Liver (tissue), 10 donors: ENCODE measurements at places on chromosomes 1 and 21.

DNA sequence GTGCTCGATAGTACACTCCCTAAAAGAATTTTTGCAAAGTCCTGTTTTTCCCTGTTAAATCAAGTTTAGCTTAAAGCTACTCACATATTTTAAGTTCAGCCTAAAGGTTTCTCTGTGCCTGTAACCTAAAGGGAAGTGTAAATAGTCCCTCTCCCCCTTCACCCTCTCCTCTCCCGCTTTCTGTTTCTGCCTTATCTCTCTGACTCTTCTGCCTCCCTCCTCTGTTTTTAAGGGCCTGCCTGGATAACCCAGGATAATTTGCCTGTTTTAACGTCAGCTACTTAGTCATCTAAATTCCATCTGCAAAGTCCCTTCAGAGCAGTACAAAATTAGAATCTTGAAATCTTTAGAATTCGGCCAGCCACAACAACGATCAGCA, 92.6 kb downstream of the NID1 start:
- peaks cover 9% of the 10 kb centered on the region for H3K36me3 ChIP-seq
- H3K27ac ChIP-seq: peak overlapping the region; percentile 53
- peak overlapping the region; percentile 5 for H3K4me3 ChIP-seq
- peaks cover 10% of the 10 kb centered on the region for H3K4me1 ChIP-seq
- H3K27me3 ChIP-seq: no peaks in the 10 kb centered on the region

- no peak for DNase-seq
- no peaks in the 10 kb centered on the region for H3K4me1 ChIP-seq
- H3K27ac ChIP-seq: no peak overlapping the region
- H3K36me3 ChIP-seq: no peaks in the 10 kb centered on the region
Observed at GRCh38 chr21:38205940-38206339, 50.9 kb upstream of the KCNJ15 start.

- no peaks in the 10 kb centered on the region for H3K36me3 ChIP-seq
- peaks cover 3% of the 10 kb centered on the region for H3K4me1 ChIP-seq
- no peaks in the 10 kb centered on the region for H3K27me3 ChIP-seq
- no peak for DNase-seq
- no peak overlapping the region for H3K27ac ChIP-seq
Observed at GRCh38 chr1:8651236-8651890, 166.1 kb downstream of the RERE start.

DNA sequence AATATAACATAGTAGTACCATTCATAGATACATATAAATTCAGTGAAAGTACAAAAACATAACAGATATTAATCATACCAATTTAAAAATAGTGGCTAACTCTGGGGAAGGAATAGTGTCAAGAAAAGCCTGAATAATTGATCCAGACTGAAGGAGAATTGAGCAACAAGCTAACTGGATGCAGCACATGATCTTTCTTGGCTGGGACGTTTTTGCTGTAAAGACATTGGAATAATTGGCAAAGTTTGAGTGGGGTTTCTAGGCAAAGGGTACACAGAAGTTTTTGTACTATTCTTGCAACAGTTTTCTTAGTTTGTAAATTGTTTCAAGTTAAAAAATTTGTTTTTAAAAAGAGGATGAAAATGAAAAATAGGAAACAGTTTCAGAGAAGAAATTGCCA, 2.6 kb upstream of the SH3GLB1 start:
- peaks cover 13% of the 10 kb centered on the region for H3K4me1 ChIP-seq
- DNase-seq: no peak
- no peaks in the 10 kb centered on the region for H3K36me3 ChIP-seq
- H3K27me3 ChIP-seq: no peaks in the 10 kb centered on the region
- no peak overlapping the region for H3K27ac ChIP-seq

DNA sequence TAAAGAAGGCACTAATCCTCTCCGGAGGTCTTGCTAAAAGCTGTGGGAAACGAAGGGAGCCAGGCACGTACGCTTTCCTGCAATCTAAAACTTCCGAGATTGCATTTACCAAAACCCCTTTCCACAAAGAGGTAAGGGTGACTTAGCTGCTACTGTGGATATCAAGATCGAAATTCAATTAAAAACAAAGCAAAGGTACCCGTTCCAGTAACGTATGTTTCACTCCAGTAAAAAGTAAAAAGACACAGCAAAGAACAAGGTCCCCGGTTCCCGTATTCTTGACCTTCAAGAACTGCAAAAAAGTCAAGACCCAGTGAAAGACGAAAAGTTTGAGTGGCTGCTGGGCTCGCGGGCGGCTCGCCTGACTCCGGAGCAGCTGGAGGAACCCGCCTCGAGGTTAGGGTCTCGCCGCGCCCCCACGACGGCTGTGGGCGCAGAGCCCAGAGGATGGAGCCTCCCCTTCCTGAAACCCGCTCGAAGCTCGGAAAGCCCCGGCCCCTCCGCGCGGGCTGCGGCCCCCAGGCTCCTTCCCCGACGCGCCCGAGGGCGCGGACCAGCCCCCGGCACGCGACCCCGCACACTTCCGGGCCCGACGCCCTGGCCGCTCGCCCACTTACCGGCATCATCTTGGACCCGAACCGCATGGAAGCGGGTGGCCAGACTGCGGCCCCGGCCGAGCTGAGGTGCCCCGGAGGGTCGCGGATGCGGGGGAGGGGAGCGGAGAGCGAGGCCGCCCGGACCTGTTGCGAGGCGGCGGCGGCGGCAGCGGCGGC, 524 bp downstream of the TP53BP2 start:
- peak; percentile 67 for DNase-seq
- no peaks in the 10 kb centered on the region for H3K36me3 ChIP-seq
- H3K4me3 ChIP-seq: peak overlapping the region; percentile 27
- no peaks in the 10 kb centered on the region for H3K27me3 ChIP-seq
- peaks cover 6% of the 10 kb centered on the region for H3K4me1 ChIP-seq

DNA sequence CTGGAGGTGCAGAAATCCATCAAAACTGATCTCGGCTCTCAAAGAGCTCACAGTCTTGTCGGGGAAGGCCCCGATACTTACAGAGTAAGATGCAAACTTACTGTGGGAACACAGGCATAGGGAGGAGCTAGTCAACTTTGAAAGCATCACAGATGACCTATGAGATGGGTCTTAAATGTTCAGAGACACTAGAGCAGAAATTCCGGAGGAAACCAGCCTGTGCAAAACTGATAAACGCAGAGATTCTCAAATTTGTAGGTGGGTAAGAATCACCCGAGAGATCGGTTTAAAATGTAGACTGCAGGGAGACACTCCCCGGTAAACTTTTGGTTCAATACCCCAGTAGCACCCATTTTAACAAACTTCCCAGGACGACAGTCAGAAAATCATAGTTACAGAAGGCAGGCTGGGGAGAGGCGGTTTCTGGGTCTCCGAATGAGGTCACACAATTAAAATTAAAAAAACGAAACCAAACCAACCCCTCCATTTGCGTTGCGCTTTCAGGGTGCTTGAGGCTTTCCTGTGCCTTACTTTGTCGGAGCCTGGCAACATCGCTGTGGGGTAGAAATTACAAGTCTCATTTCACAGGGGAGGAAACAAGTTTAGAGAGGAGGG, 755 bp upstream of the THRAP3 start:
- H3K4me1 ChIP-seq: peaks cover 26% of the 10 kb centered on the region
- peak overlapping the region; percentile 93 for H3K27ac ChIP-seq
- peaks cover under 1% of the 10 kb centered on the region for H3K36me3 ChIP-seq
- H3K4me3 ChIP-seq: peak overlapping the region; percentile 86
- DNase-seq: no peak

- H3K4me1 ChIP-seq: no peaks in the 10 kb centered on the region
- H3K27me3 ChIP-seq: peaks cover 5% of the 10 kb centered on the region
- H3K4me3 ChIP-seq: no peak within 1 kb of the TSS
- no peak within 1 kb of the TSS for H3K27ac ChIP-seq
- H3K36me3 ChIP-seq: no peaks in the 10 kb centered on the region
- no peak for DNase-seq
Observed at GRCh38 chr1:13583595-13583965, at the start of gene PDPN. Gene PDPN (plus strand): TSS chr1:13583832. CDS start chr1:13584034, 202 bp downstream.

GRCh38 chr1:191533254-191533653, 625.0 kb upstream of the RGS18 start:
- DNase-seq: no peak
- H3K27me3 ChIP-seq: no peaks in the 10 kb centered on the region
- H3K4me3 ChIP-seq: no peak overlapping the region
- H3K4me1 ChIP-seq: no peaks in the 10 kb centered on the region
- no peaks in the 10 kb centered on the region for H3K36me3 ChIP-seq
- H3K27ac ChIP-seq: no peak overlapping the region

GRCh38 chr1:55707196-55707595, 492.0 kb upstream of the USP24 start:
- no peaks in the 10 kb centered on the region for H3K27me3 ChIP-seq
- no peak for DNase-seq
- H3K4me3 ChIP-seq: no peak overlapping the region
- H3K36me3 ChIP-seq: no peaks in the 10 kb centered on the region
- no peak overlapping the region for H3K27ac ChIP-seq

DNA sequence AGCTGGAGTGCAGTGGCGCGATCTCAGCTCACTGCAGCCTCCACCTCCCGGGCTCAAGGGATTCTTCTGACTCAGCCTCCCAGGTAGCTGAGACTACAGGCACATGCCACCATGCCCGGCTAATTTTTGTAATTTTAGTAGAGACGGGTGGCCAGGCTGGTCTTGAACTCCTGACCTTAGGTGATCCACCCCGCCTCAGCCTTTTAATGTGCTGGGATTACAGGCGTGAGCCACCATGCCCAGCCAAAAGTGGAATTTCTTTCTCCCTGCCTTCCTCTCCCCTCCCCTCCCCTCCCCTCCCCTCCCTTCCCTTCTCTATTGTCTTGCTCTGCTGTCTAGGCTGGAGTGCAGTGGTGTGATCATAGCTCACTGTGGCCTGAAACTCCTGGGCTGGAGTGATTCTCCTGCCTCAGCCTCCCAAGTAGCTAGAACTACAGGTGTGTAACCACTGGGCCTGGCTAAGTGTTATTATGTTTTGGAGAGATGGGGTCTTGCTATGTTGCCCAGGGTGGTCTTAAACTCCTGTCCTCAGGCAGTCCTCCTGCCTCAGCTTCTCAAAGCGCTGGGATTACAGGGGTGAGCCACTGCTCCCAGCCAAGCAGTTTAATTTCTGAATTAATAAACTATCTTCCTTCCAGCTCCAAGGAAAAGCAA, 10.0 kb upstream of the MACF1 start:
- H3K27me3 ChIP-seq: no peaks in the 10 kb centered on the region
- H3K27ac ChIP-seq: no peak overlapping the region
- DNase-seq: no peak
- H3K4me3 ChIP-seq: no peak overlapping the region

- no peak overlapping the region for H3K27ac ChIP-seq
- no peak for DNase-seq
Observed at GRCh38 chr1:56322211-56322610, 257.2 kb downstream of the PLPP3 start.

DNA sequence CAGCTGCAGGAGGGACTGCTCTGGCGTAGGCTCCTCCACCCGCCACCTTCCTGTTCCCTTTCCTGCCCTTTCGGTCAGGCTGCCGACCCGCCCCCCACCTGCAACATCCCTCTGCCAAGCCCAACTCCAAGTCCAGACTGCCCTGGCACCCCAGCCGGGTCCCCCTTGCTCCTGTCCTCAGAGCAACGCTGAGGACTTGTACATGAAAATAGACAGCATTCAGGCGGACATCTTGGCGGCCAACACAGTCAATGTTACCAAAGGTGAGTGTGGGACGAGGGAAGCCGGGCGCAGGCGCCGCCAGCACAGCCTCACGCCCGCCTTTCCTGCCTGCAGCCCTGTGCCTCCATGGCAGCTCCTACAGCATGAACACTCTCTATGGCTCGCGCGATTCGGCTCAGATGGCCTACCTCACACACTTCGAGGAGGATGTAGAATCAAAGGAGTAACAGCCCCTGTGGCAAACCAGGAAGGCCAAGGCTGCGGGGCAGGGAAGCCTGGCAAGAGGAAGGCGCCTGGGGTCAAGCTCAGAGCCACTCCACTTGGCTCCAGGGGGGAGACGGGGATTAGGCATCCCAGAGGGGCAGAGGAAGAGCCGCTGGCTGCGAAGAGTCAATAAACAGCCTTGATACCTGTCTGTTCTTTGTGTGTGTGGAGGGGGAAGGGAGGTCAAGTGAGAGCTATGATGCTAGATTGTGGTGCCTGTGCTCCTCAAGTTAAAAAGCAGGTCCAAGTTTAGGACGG, 5.8 kb downstream of the RNU5D-1 start:
- H3K4me3 ChIP-seq: no peak overlapping the region
- no peaks in the 10 kb centered on the region for H3K36me3 ChIP-seq
- no peak for DNase-seq
- H3K27me3 ChIP-seq: no peaks in the 10 kb centered on the region

- no peak for DNase-seq
- H3K4me1 ChIP-seq: no peaks in the 10 kb centered on the region
- H3K27me3 ChIP-seq: no peaks in the 10 kb centered on the region
- no peaks in the 10 kb centered on the region for H3K36me3 ChIP-seq
- H3K4me3 ChIP-seq: no peak overlapping the region
- H3K27ac ChIP-seq: no peak overlapping the region
Observed at GRCh38 chr21:18954441-18954844, 550.9 kb upstream of the TMPRSS15 start.

DNA sequence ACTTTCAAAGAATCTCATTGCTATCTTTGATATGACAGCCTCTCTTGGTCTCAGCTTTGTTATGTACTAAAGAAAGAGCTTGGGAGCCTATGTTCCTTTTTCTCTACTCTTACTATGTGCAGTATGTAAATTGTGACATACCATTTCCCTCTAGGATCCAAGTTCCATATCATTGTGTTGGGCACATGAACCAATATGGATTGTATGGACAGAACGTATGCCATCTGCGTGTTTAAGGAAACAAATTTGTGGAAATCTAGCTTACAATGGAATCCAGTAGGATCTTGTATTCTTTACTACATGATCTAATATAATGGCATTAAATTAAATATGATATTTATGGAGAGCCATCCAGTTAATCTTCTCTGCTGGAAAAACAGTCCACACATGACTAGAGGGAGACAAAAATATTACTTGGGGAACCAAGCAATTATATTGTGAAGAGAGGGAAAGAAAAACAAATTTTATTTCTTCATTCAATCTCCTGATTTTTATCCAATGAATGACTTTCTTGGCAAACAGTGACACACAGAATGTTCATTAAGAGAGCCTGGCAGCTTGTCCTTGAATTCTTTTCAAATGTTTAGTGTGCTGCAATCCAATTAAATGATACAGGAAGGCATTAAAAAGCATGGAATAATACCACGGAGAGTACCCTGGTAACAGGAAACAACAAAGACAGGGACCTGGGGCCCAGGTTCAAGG, 106.5 kb upstream of the DAB1 start:
- no peak overlapping the region for H3K27ac ChIP-seq
- no peaks in the 10 kb centered on the region for H3K27me3 ChIP-seq
- no peak overlapping the region for H3K4me3 ChIP-seq
- no peaks in the 10 kb centered on the region for H3K4me1 ChIP-seq
- no peak for DNase-seq

GRCh38 chr1:22773981-22774832, 63.6 kb downstream of the EPHB2 start:
- no peak overlapping the region for H3K4me3 ChIP-seq
- no peaks in the 10 kb centered on the region for H3K4me1 ChIP-seq
- H3K27me3 ChIP-seq: no peaks in the 10 kb centered on the region

GRCh38 chr1:116372191-116372590, 853 bp upstream of the ATP1A1 start:
- no peaks in the 10 kb centered on the region for H3K36me3 ChIP-seq
- peaks cover 37% of the 10 kb centered on the region for H3K4me1 ChIP-seq
- no peaks in the 10 kb centered on the region for H3K27me3 ChIP-seq
- peak overlapping the region; percentile 97 for H3K4me3 ChIP-seq
- no peak for DNase-seq

- peaks cover 26% of the 10 kb centered on the region for H3K4me1 ChIP-seq
- no peak overlapping the region for H3K4me3 ChIP-seq
- H3K27me3 ChIP-seq: no peaks in the 10 kb centered on the region
Observed at GRCh38 chr1:100543640-100544039, 5.7 kb downstream of the GPR88 start.

- H3K27ac ChIP-seq: no peak overlapping the region
- no peaks in the 10 kb centered on the region for H3K27me3 ChIP-seq
- H3K36me3 ChIP-seq: no peaks in the 10 kb centered on the region
- no peaks in the 10 kb centered on the region for H3K4me1 ChIP-seq
Observed at GRCh38 chr1:214101828-214102227, 114.1 kb downstream of the PROX1 start.
